ENCODE measurements at places on chromosomes 4 and X. TPM values are rescaled to one million over a fixed set of nuclear protein-coding genes. Genes with fewer than 3 reads are reported as not detected.

DNA sequence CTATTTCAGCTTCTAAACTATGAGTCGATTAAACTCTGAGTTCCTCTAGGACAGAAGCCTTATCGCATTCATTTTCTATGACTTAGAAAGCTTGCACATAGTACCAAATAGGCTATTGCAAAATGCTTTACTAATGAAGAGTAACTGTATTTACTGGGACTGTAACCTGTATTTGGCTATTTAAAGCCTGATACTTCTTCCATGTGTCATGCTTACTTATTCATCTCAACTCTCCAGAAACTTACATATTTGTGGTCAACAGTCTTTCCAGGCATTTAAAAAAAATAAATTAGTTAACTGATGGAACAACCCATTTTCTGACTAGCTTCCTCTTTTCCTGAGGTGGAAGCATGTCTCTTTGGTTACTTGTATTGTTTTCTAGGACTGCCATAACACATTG is 467.9 kb downstream of the PCDH11X start:
- DNase-seq: no peak

DNA sequence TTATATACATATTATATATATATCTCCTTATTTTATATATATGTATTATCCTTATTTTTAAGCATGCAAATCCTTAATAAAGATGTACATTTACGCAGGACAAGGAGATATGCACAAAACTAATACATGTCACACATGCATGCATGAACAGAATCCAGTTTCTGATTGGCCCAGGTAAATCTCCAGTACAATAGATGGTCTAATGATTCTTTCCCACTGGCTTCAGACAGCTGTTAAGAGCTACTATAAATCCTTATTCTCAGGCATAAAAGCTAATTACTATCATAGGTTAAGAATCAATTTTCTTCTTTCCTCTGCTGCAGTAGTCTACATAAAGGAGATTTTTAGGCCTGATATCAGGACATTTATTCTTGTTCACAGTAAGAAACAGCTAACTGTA is 689.8 kb downstream of the KCTD8 start:
- no peak for DNase-seq

- no peak for DNase-seq
Observed at GRCh38 chr4:174377613-174378012, 93.9 kb downstream of the CEP44 start.

GRCh38 chr4:184500748-184501589 is 26.6 kb upstream of the IRF2 start:
- DNase-seq: no peak

DNA sequence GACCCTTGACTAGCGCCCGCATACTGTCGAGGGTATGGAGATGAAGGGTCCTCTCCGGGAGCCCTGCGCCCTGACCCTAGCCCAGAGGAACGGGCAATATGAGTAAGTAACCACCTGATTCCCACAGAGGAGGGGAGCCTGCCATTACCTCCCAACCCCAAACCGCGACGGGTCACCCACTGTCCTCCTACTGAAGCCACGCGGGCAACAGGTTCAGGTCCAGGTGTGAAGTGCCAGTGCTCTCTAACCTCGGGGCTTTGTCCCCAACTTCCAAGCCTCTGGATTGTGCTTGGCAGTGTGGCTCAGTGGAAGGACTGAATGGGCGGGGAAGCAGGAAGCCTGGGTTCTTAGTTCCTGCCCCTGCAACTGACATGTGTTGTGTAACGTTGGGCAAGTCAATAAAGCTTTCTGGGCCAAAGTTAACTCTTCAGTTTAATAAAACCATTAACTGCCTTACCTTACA is 694 bp downstream of the OCRL start:
- no peak for DNase-seq

- no peak for DNase-seq
Observed at GRCh38 chr4:154135576-154135975, 346.7 kb upstream of the SFRP2 start.

DNA sequence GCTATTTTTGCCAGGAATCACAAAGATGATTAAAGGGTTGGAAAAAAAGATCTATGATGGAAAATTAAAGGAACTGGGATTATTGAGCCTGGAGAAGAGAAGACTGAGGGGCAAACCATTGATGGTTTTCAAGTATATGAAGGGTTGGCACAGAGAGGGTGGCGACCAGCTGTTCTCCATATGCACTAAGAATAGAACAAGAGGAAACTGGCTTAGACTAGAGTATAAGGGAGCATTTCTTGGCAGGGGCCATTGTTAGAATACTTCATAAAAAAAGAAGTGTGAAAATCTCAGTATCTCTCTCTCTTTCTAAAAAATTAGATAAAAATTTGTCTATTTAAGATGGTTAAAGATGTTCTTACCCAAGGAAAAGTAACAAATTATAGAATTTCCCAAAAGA is 75.1 kb downstream of the NPNT start:
- DNase-seq: no peak

DNA sequence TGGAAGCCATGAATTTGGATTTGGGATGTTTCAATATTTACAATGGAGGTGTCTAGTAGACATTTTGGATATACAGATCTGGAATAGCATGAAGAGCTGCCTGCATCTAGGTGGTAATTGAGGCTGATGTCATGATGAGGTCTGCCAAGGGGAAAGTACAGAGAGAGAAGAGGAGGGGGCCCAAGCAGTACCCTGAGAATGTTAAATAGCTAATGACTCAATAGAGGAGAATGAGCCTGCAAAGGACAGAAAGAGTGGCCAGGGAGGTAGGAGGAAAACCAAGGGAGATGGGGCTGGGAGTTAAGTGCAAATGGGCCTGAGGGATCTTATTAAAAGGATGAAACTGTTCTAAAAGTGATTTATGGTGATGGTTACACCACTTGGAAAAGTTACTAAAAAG is 182.2 kb upstream of the KIT start:
- DNase-seq: no peak

DNA sequence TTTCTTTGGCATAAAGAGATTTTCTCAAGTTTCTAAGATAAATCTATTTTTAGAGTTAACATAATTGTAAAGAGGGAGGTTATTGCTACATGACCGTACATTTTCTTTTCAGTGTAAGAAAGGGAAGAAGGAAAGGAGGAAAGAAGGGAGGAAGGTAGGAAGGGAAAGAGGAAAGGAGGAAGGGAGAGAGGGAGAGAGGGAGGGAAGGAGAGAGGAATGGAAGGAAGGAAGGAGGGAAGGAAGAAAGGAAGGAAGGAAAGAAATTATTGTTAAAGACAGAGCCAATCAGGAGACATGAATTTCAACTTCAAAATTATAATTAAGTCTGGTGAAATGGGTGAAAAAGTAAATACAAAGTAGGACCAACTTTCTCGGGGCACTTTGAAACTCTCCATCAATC is 197.6 kb downstream of the SNCA start:
- no peak for DNase-seq

The JCHAIN gene
- total RNA-seq: not detected

The SYNPO2 gene
- total RNA-seq: 0.53 TPM

The TMEM150C gene
- 10.7 TPM for total RNA-seq

The CXCL8 gene
- total RNA-seq: 322 TPM

The MSX1 gene
- total RNA-seq: 13.0 TPM

The ODAPH gene
- not detected for total RNA-seq

The IGSF1 gene
- total RNA-seq: 1.7 TPM

The PNMA6F gene
- not detected for total RNA-seq

The NR0B1 gene
- total RNA-seq: not detected

The OPN1MW2 gene
- total RNA-seq: not detected

The COL4A6 gene
- 8.1 TPM for total RNA-seq

All from glomerular endothelial cell (primary cell).